ENCODE measurements at places on chromosomes 1 and 21.

DNA sequence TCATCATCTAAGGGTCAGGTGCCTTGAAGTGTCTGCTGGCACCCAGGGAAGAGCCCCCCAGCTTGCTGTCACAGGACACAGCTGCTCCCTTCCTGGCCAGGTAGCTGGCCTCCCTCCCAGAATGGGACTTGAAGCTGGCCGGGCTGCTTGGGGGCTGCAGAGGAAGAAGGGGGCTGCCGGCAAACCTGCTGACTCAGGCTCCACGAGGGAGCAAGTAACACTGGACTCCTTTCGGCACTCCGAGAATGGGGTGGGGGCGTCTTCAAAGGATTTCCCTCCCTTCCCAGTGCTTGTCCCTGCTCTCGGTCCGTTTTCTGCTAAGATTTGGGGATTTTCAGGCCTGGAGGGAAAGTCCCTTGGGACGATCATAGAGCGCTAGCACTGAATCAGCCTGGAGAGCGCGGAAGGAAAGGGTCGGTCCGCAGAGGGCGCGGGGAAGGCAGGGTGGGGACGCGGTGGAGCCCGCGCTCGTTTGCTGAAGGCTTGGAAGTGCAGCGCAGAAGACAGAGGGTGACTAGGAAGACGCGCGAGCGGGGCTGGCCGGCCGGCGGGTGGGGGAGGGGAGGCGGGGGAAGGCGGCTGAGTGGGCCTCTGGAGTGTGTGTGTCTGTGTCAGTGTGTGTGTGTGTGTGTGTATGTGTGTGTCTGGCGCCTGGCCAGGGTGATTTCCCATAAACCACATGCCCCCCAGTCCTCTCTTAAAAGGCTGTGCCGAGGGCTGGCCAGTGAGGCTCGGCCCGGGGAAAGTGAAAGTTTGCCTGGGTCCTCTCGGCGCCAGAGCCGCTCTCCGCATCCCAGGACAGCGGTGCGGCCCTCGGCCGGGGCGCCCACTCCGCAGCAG lies at the start of gene CSF1:
Gene CSF1 (plus strand): TSS at position 727 of the 840 bp plus-strand sequence. CDS start 175 bp downstream, outside the sequence.
- peak; percentile 87 for DNase-seq

DNA sequence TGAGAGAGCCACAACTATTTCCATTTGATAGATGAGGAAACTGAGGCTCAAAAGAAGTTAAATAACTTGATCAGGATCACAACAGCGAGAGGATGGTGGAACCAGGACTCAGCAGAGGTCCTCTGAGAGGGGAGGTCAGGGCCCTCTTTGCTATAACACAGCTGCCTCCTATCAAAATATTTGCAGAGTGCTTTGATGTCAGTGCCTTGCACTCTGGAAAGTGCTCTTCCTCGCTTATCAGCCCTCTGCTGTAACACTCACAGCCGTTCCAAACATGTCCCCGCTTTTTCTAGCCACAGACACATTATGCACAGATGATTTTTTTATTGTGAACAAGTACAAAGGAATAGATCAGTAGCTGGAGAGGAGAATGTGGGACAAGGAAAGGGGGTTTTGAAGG lies 71.8 kb upstream of the ARHGAP29 start:
- DNase-seq, result no peak

DNA sequence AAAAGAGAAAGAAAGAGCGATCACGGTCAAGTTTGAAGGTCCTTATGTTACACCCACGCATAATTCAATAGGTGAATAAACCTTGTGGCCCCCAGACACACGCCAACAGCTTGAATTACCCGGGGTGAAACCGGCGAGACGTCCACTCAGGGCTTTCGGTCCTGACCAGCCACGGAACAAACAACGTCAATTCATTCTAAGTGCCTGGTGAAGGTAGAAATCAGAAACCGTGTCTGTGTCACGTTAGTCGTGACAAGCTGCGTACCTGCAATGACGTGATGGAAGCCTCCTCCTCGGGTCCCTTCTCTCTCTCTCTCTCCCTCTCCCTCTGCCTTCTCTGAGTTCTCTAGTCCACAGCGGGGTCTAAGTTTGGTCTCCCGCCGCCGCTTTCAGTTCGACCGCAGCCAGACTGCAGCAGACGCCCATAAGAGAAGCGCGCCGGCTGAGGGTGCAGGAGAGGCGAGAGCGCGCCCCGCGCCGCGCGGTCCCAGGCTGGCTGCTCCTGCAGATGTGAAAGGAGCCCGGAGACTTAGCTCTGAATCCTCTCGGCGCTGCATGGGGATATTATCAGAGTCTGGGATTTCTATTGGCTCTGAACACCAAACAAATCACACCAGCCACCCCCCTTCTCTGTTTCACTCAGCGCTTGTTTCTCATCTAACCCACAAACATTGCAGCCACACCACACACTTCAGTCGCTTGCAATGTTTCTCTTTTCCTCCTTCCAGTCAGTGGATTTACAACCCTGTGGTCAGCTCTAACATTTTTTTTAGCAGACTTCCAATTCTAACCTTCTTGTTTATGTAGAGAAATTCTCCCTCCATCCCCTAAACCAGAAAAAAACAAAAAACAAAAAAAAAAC lies at the start of gene GREM2:
Gene GREM2 (minus strand): TSS at position 537 of the 862 bp plus-strand sequence. CDS start 118,680 bp downstream, outside the sequence.
- peak; percentile 74 for DNase-seq

DNA sequence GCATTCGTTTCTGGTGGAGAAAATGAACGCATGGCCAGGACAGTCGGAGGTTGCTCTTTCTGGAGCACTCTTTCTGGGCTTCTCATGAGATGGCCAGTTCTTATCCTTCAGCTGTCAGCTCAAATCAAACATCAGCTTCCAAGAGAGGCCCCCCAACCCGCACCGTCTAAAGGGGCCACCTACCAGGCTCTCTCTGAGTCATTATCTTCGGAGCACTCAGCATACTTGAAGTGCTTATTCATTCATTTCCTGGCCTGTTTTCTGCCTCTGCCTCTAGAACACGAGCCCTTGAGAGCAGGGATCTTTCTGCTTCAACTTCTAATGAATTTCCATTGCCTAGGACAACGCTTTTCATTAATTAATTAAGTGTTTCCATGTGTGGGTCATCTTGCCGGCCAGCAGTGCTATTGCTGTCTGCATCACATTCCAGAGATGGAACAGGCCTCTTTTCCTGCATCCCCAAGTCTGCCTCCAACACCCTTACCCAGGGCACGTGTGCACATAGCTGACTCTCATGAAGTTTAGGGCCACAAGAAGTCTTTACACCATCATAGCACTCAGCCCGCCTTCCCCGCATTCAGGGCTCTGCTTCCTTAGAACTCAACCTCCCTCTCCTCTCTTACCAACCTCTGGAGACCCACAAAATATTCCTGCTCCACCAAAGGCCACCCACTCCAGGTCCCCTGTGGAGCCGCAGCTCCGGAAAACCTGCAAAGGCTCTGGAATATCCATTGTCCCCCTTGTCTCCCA lies 52.1 kb upstream of the LAPTM5 start:
- DNase-seq, result no peak

DNA sequence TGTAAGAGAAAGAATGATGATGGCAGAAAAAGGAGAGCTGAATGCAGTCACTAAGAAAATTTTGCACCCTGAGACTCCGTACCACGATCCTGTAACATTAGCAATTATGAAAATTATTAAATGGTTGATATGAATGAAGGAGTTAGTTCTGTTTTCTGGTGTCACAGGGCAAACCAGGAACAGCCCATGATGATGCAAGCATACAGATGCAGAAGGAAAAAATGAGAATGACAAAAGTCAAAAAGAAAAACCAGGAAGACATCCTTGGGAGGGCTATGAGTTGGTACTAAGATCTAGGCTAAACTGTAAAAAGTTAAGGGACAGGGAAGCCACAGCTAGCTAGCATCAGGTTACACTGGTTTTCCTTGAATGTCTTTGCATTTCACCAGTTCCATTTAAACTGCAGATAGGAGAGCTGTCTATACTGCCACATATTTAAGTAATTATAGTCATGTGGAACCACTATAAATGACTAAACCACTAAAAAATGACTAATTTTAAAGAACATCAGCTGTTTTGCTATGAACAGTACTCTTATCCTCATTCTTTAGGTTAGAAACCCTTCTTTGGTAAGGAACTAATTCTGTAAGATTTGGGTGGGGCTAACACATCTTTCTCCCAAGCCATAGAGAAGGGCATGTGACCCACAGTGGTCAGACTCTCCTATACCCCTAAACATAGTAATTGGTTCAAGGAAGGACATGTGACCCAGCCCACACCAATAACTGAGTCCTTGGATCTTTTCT lies 11.4 kb downstream of the DOCK7 start:
- DNase-seq, result no peak

DNA sequence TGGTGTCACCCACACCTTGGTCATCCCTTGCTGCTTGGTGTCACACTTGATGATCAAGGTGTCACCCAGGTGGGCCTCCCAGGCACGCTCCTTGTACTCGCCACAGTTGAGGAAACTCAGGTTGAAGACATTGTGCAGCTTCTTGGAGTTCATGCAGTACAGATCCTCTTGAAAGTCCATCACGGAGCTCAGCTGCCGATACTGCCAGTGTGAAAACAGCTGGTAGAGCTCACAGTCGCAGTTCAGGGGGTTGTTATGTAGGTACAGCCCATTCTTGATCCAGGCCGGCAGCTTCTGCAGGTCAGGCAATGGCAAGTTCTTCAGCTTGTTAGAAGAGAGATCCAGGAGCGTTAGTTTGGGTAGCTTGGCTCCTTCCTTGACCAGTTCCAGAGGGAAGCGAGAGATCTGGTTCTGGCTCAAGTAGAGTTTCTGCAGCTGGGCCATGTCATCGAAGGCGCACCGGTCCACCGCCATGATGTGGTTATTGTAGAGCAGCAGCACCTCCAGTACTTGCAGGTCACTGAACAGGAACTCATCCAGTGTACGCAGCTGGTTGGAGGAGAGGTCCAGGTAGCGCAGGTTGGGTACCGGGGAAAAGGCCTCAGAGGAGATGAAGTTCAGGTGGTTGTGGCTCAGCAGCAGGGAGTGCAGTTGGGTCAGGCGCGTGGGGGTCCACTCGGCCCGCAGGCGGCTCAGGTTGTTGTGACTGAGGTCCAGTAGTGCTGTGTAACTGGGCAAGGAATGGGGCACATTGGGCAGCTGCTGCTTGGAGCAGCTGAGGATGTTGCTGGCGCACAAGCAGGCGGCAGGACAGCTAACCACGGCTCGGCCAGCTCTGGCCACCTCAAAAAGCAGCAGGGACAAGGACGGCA lies 1.3 kb downstream of the AMIGO1 start:
- peak; percentile 62 for DNase-seq

DNA sequence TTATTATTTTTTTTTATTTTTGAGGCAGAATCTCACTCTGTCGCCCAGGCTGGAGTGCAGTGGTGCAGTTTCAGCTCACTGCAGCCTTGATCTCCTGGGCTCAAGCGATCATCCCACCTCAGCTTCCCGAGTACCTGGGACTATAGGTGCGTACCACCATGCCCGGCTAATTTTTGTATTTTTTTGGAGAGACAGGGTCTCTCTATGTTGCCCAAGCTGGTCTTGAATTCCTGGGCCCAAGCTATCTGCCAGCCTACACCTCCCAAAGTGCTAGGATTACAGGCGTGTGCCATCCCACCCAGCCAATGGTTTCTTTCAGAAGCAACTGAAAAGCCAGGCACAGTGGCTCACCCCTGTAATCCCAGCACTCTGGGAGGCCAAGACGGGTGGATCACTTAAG lies 2.3 kb downstream of the KRTCAP2 start:
- peak; percentile 3 for DNase-seq

Data from activated effector memory CD4-positive, alpha-beta T cell treated with anti-CD3 and anti-CD28 coated beads, Interleukin-2, amount 50 U/mL, for 16 hours (primary cell).